ENCODE measurements at places on chromosomes 16 and 17. TPM values are rescaled to one million over a fixed set of nuclear protein-coding genes. Genes with fewer than 3 reads are reported as not detected.

DNA sequence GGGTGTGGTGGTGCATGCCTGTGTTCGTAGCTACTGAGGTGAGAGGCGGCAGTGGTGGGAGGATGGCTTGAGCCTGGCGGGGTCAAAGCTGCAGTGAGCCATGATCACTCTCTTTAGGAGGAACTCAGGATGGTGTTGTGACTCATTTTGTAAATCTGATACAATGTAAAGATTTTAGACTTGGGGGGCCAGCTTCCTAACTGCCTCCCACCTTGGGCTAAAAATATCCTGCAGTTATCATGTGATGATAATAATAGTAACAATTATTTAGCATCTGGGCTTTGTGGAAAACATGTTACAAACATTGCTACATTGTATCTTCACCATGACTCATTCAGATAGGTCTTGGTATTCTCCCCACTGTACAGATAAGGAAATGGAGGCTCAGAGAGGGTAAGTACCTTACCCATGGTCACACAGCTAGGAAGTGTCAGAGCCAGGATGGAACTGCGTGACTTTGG, 7.4 kb downstream of the CTNS start:
- DNase-seq: no peak

KRT32 gene
- total RNA-seq: not detected

KRTAP17-1 gene
- total RNA-seq: not detected

LYRM9 gene
- 19.0 TPM for total RNA-seq

DNA sequence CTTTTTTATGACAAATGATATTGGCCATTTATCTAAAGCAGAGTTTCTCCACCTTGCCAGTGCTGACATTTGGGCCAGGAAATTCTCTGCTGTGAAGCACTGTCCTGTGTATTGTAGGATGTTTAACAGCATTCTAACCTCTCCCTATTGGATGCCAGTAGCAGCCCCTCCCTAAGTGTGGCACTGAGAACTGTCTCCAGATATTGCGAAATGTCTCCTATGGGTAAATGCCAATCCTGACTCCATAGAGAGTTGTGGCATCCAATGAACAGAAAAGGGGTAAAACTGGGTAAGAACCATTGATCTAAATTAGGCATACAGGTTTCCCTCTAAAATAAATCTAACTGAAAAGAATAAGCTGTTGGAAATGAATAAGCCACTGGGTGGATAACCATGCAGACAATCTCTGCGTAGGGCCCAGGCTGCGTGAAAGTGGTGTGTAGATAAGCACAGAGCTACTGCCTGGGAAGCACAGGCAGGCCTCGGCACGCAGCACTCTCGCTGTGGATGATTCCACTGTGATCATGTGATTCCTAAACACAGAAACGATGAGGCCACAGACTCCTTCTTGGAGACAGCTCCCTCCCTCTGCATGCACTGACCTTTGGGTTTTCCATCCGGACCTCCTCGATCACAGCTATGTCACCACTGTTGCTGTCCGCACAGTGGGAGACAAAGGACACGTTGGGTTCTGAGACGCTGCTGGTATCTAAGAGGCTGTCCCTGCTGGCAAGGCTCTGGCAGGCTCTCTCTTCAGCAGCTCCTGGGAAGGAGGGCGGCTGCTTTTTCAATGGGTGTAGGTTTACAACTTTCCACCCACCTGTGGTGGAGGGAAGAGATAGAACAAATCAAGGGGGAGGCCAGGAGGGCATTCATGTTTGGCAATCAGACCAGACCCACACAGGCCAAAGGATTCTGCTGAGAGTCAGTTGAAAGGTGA, 44.1 kb downstream of the GTF3C1 start:
- no peak for DNase-seq

GRCh38 chr17:68013385-68013784, 17.1 kb upstream of the C17orf58 start:
- DNase-seq: no peak

GRCh38 chr16:50224286-50224685, 42.1 kb upstream of the ADCY7 start:
- DNase-seq: no peak

CCL17 gene
- total RNA-seq: 0.75 TPM

ZPBP2 gene
- 0.16 TPM for total RNA-seq

UQCRC2 gene
- 129 TPM for total RNA-seq

SHBG gene
- 0.49 TPM for total RNA-seq

DNA sequence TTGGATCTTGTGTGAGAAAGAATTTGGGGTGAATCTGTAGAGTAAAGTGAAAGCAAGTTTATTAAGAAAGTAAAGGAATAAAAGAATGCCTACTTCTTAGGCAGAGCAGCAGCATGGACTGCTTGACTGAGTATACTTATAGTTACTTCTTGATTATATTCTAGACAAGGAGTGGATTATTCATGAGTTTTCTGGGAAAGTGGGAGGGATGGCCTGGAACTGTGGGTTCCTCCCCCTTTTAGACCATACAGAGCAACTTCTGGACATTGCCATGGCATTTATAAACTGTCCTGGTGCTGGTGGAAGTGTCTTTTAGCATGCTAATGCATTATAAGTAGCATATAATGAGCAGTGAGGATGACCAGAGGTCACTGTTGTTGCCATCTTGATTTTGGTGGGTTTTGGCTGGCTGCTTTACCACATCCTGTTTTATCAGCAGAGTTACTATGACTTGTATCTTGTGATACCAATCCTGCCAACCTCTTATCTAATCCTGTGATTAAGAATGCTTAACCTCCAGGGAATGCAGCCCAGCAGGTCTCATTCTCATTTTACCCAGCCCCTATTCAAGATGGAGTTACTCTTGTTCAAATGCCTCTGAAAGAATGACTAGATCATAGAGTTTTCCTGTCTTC, 58.7 kb downstream of the HSD17B2 start:
- no peak for DNase-seq

DNA sequence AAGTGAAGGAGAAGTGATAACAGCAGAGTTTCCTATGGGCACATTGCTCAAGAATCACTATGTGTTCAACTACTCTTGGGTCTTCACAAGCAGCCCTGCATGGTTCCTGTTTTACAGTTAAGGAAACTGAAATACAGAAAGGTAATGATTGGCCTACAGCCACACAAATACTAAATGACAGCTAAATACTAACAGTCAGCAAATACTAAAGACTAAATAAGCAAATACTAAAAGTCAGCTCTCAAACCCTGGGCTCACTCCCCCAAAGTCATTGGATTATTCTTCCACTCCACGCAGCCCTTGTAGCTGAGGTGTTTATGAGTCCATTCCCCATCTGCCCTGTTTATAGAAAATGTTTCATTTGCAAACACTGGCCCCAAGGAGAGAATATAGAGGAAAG, 372.7 kb upstream of the CDH11 start:
- no peak for DNase-seq

CD300A gene
- total RNA-seq: 111 TPM

DNA sequence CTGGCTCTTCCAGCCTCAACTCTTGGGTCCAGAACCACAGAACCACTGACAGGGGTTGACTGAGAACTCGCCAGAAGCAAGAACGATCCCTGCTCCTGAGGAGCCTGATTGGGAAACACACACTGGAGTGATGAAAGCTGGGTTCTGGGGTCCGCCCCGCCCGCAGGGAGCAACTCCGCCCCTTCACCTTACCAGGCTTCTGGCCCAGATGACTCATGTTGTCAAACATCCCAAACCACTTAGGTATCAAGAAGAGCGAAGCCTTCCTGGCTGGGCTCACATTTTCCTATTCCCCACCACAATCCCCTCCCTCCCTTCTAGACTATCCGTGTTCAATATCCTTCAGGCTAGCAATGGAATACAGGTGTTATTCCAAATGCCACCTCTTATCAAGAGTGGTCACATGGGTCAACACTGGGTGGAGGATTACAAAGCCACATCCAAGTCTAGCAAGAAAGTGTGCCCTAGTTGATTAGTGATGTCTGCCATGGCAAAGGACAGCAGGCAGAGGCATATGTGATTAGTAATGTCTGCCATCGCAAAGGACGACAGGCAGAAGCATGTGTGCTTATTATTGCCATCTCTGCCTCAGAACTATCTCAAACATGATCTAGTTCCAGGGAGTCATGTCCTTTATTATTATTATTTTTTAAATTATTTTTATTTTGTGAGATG, 70.5 kb downstream of the TIMM22 start:
- no peak for DNase-seq

GRCh38 chr17:82267575-82268379, 5.7 kb downstream of the CSNK1D start:
- DNase-seq: peak; percentile 86

- DNase-seq: no peak
These were observed 42.0 kb downstream of the CDK5R1 start for GRCh38 chr17:32528825-32529224.

- DNase-seq: no peak
These were observed 363 bp downstream of the KARS1 start for GRCh38 chr16:75647112-75647491.

DNA sequence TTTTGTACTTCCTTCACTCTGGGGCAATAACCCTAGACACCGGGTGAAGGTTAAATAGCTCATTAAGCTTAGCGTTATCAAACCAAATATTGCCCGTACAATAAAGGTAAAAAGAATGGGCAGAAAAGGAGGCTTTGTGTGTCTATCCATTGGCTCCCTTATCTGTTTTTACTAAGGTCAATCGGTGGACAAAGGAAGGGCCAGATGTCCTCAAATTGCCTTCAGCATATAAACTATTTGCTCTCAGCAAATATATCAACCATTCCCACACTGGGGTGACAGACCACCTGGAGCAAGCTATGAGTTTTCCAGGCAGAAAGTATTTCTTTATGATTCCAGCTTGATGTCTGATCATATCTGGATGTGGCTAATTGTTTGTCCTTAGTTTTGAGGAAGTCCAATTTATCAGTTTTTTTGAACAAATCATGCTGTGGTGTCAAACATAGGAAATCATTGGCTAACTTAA, 25.3 kb upstream of the WIPI1 start:
- DNase-seq: no peak

ARL5C gene
- not detected for total RNA-seq

GRCh38 chr17:8927395-8927794, 38.1 kb downstream of the PIK3R5 start:
- DNase-seq: no peak

PHF12 gene
- total RNA-seq: 118 TPM

DNA sequence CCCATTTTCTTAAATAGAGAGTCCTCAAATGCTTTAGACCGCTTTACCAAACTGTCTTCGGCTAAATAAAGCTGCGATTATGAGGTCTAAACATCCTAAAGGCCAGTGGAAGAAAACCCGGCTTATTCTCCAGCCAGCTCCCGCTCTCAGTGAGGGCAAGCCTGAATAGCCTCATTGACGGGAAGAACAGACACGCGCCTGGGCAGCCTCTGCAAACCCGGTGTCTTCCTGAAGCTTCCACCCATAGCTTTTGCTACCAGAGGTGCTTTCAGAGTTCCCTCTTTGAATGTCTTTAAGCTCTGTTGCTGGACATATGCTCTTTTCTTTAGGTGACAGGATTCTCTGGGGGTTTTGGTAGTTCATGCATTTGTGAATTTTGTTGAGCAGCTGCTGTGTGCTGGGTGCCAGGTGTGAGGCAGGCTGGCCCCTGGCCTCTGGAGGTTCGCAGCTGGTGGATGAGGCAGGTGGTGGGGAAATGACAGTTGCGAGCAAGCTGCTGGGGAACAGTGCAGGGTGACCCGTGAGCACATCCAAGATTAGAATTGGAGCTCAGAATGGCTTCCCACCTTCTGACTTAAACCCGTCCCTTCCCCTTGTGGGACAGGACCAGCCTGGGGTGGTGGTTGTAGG, 44.7 kb downstream of the CRISPLD2 start:
- no peak for DNase-seq

DNA sequence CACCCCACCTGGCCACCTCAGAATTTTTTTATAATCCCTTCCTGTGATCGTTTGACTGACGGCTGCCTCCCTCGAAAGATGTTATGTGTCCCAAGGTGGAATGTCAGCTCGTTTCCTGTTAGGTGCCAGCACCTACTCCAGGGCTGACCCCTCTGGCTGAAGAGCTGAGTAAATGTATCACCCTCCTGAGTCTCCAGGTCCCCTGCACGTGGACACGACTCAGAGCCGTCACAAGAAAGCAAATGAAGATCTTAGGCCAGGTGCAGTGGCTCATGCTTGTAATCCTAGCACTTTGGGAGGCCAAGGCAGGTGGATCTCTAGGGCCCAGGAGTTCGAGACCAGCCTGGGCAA, 273.2 kb downstream of the C16orf95 start:
- no peak for DNase-seq

PPM1E gene
- total RNA-seq: 0.79 TPM

NXPH3 gene
- 2.1 TPM for total RNA-seq

GRCh38 chr17:1119924-1120323, 59.9 kb downstream of the ABR start:
- DNase-seq: no peak

GRCh38 chr16:54281535-54282201, 4.9 kb downstream of the IRX3 start:
- no peak for DNase-seq

- no peak for DNase-seq
These were observed 740.9 kb downstream of the CDH8 start for GRCh38 chr16:61295311-61295710.

DNA sequence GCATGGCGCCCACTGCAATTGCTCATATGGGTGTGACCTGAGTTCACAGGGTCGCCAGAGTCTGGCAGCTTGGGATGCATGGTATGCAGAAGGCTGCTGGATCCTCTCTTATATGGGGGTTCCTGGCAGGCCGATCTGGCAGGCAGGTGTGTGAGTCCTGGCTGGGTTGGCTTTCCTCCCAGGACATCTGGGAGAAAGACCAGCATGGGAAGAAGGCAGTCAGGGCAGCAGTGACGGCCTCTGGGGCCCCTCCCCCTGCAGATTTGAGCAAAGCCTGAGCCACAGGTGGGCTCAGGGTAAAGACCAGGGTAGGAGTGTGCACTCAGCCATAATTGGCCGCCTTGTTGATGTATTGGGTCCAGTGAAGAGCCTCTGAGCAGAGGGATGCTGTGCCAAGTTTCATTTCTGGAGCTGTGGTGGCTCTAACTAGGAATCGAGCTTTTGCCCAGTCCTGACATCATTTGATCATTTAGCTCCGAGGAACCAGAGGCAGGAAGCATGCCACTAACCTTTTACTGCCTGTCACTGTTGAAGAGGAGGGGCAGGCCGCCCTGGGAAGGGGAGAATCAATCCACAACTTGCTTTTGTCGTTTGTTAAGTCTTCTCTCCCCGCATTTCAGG, 174.3 kb downstream of the CCDC182 start:
- no peak for DNase-seq

DNA sequence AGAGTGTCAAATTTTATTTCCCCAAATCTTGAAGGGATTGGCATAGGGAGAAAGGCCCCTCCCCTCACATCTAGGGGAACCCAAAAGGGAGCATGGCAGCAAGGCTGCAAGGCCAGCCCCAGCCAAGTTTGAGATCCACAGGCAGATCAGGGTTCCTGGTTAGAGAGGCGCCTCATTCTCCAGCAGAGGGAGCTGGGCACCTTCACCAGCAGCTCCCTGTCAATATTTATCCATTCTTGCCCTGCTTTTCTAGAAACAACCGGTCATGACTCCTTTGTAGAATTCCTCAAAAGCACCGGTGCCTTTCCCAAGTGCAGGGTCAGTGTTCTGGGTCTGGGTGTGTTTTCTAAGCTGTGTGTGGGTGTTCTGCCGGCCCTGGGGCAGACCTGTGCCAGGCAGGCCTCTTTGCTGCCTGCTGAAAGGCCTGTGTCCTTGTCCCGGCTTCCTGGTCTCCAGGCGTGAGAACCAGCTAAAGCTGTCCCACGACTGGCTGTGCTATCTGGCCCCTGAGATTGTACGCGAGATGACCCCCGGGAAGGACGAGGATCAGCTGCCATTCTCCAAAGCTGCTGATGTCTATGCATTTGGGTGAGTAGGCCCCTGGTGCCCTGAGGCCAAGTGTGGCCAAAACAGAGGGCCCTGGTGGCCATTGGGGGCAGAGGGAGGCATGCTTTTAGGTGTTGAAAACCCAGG, 21.2 kb upstream of the LGALS9 start:
- DNase-seq: peak; percentile 76

PRSS21 gene
- 4.3 TPM for total RNA-seq

All from spleen (tissue), 13 donors.